ENCODE measurements at places on chromosomes 5 and 9.

DNA sequence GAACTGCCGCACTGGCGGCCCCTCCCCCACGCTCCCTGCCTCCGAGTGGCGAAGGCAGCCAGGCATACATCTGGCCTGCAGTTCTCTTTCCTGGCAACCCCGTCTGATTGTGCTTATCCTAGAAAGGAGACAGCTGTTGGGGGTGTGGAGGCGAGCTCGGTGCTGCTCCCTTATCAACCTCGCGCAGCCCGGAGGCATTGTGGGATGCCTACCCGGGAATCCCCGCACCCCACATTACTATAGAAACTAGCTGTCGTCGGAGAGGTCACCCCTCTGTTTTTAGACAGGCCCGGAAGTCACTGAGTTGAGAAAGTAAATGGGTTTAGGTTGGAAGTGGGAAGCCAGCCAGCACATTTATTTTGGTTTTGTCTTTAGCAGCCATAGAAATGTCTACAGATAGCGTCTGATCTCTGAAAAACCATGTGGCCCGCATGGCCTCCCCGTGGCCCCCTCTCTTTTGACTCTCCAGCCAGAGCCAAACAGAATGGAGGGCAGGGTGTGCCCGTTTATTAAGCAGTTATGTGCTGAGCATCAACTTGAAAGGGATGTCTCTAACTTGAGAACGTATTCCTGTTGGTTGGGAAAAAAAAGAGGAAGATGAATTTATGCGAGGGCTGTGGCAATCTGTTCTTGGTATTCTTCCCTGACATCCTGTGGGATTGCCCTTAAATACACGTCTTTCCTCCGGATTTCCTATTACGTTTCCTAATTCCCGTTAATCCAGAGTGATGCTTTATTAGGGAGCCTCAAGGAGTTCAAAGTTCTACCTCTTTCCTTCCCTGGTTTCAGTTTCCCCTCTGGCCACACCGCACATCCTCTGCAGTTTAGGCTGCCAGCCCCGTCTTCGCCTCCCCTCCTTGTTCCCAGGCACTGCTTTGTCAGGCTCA lies 3.9 kb downstream of the STC2 start:
- DNase-seq = no peak

- no peak for DNase-seq
Observed at GRCh38 chr5:68347536-68347935, 132.0 kb downstream of the PIK3R1 start.

- DNase-seq = no peak
Observed at GRCh38 chr9:87167582-87167981, 220.3 kb upstream of the GAS1 start.

DNA sequence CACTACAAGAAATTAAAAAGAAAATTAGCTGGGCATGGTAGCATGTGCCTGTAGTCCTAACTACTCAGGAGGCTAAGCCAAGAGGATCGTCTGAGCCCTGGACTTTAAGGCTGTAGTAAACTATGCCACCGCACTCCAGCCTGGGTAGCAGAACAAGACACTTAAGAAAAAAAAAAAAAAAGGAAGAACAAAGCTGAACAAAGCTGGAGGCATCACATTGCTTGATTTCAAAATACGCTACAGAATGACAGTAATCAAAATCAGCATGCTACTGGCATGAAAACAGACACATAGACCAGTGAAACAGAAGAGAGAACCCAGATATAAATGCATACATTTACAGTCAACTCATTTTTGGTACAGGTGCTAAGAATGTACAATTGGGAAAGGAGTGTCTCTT lies 14.5 kb upstream of the OTULIN start:
- DNase-seq = no peak

GRCh38 chr9:132547976-132548730 lies 34.3 kb upstream of the BARHL1 start:
- no peak for DNase-seq

DNA sequence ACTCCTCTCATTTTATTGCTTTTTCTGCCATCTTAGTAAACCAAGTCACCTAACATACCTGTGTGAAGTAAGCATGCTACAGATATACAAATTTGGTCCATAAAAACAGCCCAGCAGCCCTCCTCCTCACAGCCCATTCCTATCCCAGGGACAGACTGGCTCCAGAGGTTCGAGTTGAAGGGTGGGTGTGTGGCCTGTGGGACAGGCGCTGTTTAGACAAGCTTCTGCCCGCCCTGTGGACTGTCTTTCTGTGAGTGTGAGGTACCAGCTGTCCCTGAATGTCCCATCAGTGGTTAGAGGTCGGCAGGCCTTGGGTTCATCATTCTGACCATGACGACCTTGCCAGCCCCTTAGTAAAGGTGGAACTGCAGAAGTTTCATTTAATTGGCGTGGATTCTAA lies 82.0 kb downstream of the WNK2 start:
- DNase-seq = no peak

GRCh38 chr9:85630676-85631075 lies 111.1 kb downstream of the AGTPBP1 start:
- DNase-seq = no peak

GRCh38 chr9:106576232-106576760 lies 286.7 kb upstream of the ZNF462 start:
- no peak for DNase-seq
